ENCODE measurements at places on chromosomes 4 and X.

GRCh38 chr4:80732010-80732409, 298.5 kb upstream of the BMP3 start:
- no peak for DNase-seq

DNA sequence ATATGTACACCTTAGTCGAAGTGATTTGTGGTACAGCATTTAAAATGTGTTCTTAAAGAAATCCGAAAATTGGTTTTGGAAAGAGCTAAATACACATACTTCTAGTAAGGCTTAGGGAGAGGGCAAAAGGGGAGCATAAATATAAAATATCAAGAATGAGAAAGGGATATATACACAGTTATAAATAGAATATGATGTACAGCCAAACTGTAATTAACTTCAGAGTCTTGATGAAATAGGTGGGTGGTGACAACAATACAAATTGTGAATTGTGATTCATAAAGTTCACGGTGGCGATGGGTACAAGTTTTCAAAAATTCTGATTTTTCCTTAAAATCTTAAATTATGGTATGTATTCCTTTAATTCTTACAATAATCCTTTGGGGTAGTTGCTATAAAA, 62.2 kb downstream of the KDM6A start:
- DNase-seq, result no peak

GRCh38 chr4:26611885-26612284, 28.0 kb downstream of the TBC1D19 start:
- DNase-seq, result no peak

- no peak for DNase-seq
Measured at GRCh38 chr4:48799157-48799556, 19.1 kb upstream of the FRYL start.

DNA sequence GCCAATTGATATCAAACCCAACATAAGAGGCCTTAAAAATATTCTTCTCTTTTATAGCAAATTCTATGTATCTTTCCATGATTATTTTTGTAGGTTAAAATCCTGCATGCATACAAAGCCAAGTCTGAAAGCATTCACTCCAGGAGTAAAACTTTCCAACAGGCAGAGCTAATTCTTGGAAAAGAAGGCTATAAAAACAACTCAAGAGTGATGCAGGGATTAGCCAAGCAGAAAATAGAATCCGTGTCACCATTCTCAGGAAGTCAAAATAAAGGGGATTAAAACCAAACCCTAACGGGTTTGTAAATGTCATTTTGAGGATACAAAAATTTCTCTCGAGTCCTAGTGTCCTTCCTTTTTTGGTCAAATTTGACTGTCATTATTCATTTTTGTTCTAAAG, 412.4 kb downstream of the DMD start:
- no peak for DNase-seq

GRCh38 chr4:83819582-83819981, 283.7 kb downstream of the GPAT3 start:
- DNase-seq, result no peak

- DNase-seq, result no peak
Measured at GRCh38 chrX:153869473-153870287, 16.3 kb downstream of the L1CAM start.

- DNase-seq, result no peak
Measured at GRCh38 chrX:78168065-78168464, 28.6 kb upstream of the TAF9B start.

DNA sequence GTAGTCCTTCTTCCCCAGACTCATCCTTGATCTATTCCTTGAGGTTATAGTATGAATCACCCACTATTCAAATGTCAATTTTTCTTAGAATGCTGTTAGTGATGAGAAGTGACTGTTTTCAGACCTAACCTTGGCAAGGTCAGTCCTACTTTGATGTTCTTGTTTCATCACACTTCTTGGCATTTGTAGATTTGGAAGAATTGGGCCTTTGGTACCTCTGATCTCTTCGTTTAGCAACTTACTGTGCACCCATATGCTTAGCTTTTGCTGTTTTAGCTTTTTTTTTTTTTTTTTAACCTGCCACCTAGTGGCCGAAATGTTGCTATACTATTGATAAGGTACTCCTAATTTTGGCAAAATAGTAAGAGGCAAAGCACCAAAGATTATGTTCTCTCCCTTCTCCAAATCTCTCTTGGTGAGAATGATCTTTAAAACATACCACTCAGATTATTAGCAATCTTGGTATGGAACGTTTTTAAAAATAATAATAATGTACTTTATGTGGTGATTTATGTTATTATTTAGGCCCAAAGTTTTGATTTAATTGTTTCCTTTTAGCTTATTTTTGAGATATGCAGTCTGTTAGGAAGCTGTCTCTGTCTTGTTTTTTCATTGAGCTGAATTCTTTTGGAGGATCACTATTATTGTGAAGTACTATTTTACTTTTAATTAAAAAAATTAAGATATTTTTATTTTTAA, 16.6 kb downstream of the DCK start:
- peak; percentile 31 for DNase-seq

GRCh38 chr4:24472514-24473308, 111.6 kb downstream of the DHX15 start:
- peak; percentile 10 for DNase-seq

DNA sequence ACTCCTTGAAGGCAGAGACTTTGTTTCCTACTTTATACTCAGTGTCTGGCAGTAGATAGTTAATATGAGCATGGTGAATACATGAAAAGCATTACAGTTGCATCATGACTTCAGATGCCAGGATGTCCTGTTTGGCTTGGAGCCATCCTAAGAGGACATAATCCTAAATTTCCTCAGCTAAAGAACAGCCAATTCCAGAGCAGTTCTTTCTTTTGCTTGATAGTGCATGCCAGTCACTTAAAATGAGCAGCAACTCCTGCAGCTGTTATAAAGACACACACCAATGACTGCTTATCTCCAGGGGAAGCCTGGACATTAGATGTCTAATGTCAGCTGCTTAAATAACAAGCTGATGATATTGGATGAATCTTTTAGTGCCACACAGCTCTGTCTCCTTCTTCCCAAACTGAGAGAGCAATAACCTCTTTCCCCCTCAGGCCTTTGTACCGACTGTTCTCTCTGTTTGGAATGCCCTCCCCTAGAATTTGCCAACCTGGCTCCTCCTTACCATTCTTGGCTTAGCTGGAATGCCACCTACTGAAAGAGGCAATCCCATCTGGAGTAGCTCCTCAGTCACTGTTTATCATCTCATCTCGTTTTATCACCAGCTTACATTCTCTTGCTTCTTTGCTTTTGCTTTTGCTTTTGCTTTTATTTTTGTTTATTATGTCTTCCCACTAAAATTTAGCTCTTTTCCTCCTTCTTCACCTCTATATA, 100.8 kb upstream of the USP38 start:
- DNase-seq, result no peak

DNA sequence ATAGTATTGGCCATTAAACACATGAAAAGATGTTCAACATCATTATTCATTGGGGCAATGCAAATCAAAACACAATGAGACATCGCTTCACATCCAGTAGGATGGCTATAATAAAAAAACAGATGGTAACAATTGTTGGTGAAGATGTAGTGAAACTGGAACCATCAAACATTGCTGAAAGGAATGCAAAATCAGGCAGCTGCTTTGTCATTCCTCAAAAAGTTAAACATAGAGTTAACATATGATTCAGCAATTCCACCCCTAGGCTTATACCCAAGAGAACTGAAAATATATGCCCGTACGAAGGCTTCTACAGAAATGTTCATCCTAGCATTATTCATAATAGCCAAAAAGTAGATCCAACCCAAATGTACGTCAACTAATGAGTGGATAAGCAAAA, 144.0 kb upstream of the NAP1L5 start:
- no peak for DNase-seq

GRCh38 chr4:184957446-184958115, 60.7 kb upstream of the HELT start:
- no peak for DNase-seq

GRCh38 chrX:44042751-44043150, 69.6 kb upstream of the NDP start:
- DNase-seq, result peak; percentile 47

DNA sequence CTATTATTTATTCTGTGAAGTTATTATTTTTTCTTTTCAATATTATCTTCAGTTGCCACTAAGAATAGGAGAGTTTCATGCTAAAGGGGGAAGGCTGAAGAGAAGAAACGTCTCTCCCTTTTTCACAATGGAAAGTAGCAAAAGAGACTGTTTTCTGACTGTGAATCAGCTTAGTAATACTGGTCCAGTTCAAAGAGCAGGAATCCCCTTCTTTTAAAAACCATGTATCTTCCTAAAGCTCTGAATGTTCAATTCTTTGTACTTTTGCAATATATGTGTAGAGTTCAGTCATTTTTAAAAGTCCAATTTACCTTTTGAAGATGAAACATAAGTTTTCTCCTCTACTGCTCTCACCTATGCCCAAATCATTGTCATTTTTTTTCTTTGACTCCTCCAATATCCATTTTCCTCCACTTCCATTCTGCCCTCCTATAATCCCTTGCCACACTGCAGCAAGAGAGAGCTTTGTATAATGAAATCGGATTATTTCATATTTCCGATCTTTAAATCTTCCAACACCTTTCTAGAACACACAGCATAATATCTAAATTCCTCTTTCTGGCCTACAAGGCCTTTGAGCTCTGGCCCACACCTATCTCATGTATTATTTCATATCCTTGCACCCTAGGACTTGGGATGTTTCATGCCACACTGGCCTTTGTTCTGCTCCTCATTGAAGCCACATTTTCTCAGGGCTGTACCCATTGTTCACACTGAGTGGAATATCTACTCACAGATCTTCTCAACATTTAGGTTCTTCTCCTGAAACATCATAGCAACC, 195.3 kb downstream of the CAMK2D start:
- DNase-seq, result no peak

- DNase-seq, result no peak
Measured at GRCh38 chr4:31053451-31053850, 333.3 kb downstream of the PCDH7 start.

DNA sequence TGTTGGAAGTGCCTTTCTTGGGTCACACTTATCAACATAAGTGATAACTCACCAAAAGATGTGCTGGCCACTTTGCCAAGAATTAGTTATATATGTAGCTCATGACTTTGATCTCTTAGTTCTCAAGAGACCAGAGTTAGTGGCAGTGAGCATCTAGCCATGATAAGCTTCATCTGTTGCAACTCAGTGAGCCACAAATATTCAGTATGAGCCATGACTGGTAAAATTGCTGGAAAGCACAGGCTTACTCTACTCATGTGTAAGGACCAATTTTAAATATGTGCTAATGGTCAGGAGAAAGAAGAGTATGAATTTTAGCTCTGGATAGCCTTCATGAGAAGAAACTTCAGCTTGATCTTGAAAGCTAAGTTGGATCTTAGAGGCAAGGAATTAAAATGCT, 59.4 kb upstream of the TLL1 start:
- no peak for DNase-seq

DNA sequence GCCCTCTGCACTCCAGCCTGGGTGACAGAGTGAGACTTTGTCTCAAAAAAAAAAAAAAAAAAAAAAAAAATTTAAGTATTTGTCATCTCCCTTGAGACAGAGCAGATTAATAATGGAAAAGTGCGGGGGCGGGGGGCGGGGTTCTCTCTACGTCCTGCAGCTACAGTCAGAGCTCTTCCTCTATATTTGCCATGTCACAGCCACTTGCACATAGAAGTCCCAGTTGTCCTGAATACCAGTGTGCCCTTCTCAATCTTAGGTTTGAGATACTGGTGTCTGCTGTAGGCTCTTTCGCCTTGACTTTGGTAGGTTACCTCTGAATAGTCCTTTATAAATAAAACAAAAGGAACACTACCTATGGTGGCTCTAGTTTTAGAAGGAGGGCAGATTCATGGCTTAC, 237.8 kb upstream of the PGRMC2 start:
- DNase-seq, result no peak

GRCh38 chrX:6849716-6850414, 297.6 kb upstream of the STS start:
- no peak for DNase-seq

DNA sequence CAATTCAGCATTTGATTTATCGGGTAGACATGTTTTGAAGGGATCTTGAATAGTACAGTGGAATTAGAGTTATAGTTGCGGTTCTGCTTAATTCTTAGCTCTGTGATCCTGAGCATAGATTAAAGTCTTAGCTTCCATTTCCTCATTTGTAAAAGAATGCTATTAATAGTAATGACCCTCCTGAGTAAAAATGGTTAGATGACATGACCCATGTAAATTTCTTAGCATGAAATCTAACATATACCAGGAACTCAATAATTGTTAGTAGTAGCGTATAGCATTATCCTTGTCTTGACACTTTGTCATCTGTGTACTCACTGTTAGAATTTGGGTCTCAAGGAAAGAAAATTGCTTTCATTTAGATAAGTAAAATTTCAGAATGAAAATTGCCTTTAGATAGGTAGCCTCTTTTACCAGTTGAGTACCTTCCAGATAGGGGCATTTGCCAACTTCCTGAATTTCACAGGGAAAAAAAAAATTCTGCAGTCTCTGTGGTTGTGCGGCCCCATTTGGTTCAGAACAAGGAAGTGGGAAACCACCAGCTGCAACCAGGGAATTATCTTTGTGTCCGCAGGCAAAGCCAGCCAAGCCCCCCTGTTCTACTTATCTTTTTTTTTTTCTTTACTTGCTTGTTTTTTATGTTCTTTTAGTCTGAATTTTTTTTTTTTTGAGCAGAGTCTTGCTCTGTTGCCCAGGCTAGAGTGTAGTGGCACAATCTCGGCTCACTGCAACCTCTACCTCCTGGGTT, 86.9 kb downstream of the TMEM164 start:
- DNase-seq, result no peak

- DNase-seq, result peak; percentile 70
Measured at GRCh38 chrX:78139160-78140123, at the start of gene TAF9B. TSS of gene TAF9B (minus strand) at chrX:78139650. CDS start at chrX:78139611, 39 bp downstream.

DNA sequence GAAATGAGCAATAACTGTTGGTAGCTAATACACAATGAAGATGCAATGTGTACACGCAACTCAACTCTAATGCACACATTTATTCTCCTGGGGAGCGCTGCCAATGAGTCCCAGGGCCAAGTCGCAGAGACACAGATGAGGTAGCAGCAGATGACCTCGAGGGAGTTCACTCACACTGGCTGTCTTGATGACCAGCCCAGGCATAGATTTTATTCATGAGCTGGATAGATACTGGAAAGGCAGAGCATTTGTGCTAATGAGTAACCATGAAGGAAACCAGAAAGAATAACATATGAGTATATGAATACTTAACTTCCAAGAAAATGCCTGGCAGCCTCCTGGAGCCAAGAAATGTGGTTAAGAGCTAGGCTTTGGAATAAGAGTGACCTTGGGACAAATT, 42.3 kb downstream of the RASL11B start:
- no peak for DNase-seq
